GM12878 (cell line): ENCODE measurements at places on chromosomes 4 and X. TPM values are rescaled to one million over a fixed set of nuclear protein-coding genes. Genes with fewer than 3 reads are reported as not detected.

GRCh38 chr4:152731997-152732396 lies 47.5 kb downstream of the TIGD4 start:
- H3K4me3 ChIP-seq, result no peak overlapping the region
- H3K27ac ChIP-seq, result no peak overlapping the region
- peaks cover 8% of the 10 kb centered on the region; the same call in 1 of the 2 replicates for H3K4me1 ChIP-seq
- H3K36me3 ChIP-seq, result no peaks in the 10 kb centered on the region
- no peak for DNase-seq

- H3K4me3 ChIP-seq, result no peak overlapping the region
- no peaks in the 10 kb centered on the region for H3K27me3 ChIP-seq
- no peak overlapping the region for H3K27ac ChIP-seq
- H3K36me3 ChIP-seq, result peaks cover 2% of the 10 kb centered on the region
- peaks cover 16% of the 10 kb centered on the region for H3K4me1 ChIP-seq
- peak; percentile 69 for DNase-seq
Measured at GRCh38 chr4:51906167-51906958, 63.4 kb downstream of the DCUN1D4 start.

DNA sequence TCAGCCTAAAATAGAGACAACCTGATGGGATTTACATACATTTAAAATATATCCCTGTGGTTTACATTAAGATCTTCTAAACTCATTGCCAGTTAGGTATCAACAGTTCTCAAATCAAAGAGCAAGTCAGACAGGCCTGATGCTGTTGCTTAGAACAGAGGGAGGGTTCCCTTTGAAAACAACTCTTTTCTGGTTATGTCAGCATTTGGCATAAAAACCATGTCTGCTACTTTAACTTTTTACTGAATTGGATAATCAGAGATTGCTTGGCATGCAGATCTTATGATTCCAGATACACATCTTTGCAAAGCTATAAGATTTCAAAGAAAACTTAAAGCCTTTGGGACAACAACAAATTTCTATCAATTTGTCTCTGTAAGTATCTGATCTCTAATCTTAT lies 140.8 kb downstream of the CPE start:
- no peaks in the 10 kb centered on the region for H3K4me1 ChIP-seq
- no peak for DNase-seq
- no peaks in the 10 kb centered on the region for H3K27me3 ChIP-seq
- H3K36me3 ChIP-seq, result no peaks in the 10 kb centered on the region
- H3K27ac ChIP-seq, result no peak overlapping the region

GRCh38 chr4:183624548-183624947 lies 34.4 kb downstream of the RWDD4 start:
- H3K4me3 ChIP-seq, result no peak overlapping the region
- no peak for DNase-seq
- no peaks in the 10 kb centered on the region for H3K27me3 ChIP-seq
- H3K36me3 ChIP-seq, result no peaks in the 10 kb centered on the region

DNA sequence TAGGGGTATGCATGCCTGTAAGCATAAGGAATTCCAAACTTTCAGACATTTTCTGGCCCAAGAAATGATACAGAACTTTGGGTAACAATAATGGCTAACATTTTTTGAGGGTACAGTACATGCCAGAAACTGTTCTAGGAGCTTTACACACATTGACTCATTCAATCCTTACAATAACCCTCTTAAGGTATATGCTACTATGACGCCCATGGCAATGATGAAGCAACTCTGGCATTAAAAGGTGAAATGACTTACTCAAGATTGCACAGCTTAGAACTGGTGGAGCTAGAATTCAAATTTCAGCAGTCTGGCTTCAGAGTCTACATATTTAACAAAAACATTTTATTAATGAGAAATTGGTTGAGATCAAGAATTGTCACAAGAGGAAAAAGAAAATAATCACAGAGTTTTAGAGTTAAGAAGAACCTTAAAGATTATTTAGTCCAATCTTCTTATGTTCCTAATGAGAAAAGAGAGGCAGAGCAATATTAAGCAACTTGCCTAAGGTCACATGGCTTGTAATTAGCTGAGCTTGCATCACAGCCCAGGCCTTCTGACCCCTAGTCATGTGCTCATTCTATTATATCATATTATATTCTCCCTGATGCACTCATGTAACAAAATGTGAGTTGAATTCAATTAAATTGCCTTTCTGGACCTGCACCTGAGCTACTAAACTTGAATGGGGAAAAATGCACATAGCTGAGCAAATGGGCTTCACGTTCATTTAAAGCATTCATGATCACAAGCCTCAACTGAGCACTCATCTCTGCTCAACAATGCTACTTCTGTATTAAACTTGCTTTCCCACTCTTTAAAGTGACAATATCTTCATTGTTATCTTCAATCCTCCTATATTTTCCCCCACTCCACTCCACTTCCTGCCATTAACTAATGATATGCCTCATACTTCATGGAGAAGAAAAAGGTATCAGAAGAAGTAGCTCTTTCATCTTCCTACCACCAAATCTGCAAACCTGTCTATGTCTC lies 73.2 kb downstream of the ENOX2 start:
- DNase-seq, result no peak
- no peak overlapping the region for H3K4me3 ChIP-seq
- H3K27me3 ChIP-seq, result no peaks in the 10 kb centered on the region
- no peaks in the 10 kb centered on the region for H3K36me3 ChIP-seq

GRCh38 chr4:74293558-74293957 lies 14.7 kb upstream of the EPGN start:
- H3K27me3 ChIP-seq, result no peaks in the 10 kb centered on the region
- no peak for DNase-seq
- no peak overlapping the region for H3K27ac ChIP-seq
- H3K36me3 ChIP-seq, result no peaks in the 10 kb centered on the region
- H3K4me1 ChIP-seq, result no peaks in the 10 kb centered on the region

GRCh38 chr4:159460371-159460770 lies 357.5 kb downstream of the RAPGEF2 start:
- H3K27ac ChIP-seq, result no peak overlapping the region
- no peaks in the 10 kb centered on the region for H3K36me3 ChIP-seq
- no peaks in the 10 kb centered on the region for H3K27me3 ChIP-seq
- no peak overlapping the region for H3K4me3 ChIP-seq
- no peaks in the 10 kb centered on the region for H3K4me1 ChIP-seq
- DNase-seq, result no peak

GRCh38 chr4:84681486-84682274 lies 98.8 kb downstream of the CDS1 start:
- H3K4me3 ChIP-seq, result no peak overlapping the region
- no peak overlapping the region for H3K27ac ChIP-seq
- H3K4me1 ChIP-seq, result no peaks in the 10 kb centered on the region
- no peaks in the 10 kb centered on the region for H3K27me3 ChIP-seq

GRCh38 chrX:75113664-75114063 lies 42.4 kb downstream of the ABCB7 start:
- no peaks in the 10 kb centered on the region for H3K36me3 ChIP-seq
- H3K4me1 ChIP-seq, result no peaks in the 10 kb centered on the region
- DNase-seq, result no peak
- H3K27ac ChIP-seq, result no peak overlapping the region

GRCh38 chr4:78940752-78941151 lies 1.5 kb upstream of the PAQR3 start:
- no peak overlapping the region for H3K27ac ChIP-seq
- H3K4me3 ChIP-seq, result no peak overlapping the region
- H3K4me1 ChIP-seq, result no peaks in the 10 kb centered on the region; the same call in 1 of the 2 replicates
- no peaks in the 10 kb centered on the region for H3K27me3 ChIP-seq

- no peak for DNase-seq
- no peaks in the 10 kb centered on the region; the same call in 1 of the 2 replicates for H3K36me3 ChIP-seq
- no peaks in the 10 kb centered on the region for H3K4me1 ChIP-seq
- no peak overlapping the region for H3K4me3 ChIP-seq
Measured at GRCh38 chrX:75096331-75096730, 59.8 kb downstream of the ABCB7 start.

GRCh38 chr4:75908555-75908954 lies 6.3 kb upstream of the PPEF2 start:
- DNase-seq, result no peak
- H3K27ac ChIP-seq, result no peak overlapping the region
- no peak overlapping the region for H3K4me3 ChIP-seq
- H3K27me3 ChIP-seq, result no peaks in the 10 kb centered on the region; the same call in 1 of the 2 replicates
- no peaks in the 10 kb centered on the region for H3K36me3 ChIP-seq

DNA sequence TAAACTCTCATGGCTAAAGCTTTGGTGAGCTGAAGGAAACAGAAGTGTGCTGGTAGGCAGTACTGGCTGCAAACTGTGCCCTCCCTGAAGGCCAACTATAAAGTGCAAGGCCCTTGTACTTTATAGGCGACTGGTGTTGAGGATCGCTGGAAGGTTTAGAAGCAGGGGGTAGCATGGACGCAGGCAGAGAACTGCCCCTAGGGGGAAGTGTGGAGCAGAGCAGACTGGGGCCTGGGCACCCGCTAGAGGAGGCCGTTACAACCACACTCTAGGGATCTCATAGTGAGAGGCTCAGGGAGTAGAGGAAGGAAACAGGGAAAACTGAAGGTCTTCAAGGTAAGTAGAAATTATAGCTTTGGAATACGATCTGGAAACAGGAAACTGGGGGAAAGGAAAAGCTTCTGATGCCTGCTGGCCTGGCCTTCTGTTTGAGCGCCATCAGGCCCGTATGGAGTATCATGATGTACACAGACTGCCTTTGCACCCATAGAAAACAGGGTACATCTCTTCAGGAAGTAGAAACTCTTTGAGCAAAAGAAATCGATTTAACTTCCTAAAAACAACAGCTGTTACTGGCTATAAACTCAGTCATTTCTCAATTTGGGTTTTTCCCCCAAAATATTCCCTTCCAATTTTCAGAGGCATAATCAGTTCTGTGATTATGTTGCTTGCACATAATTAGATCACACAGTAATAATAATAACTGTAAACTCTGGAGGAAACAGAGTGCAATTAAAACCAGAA lies 23.9 kb upstream of the TMSB4X start:
- peaks cover 58% of the 10 kb centered on the region for H3K4me1 ChIP-seq
- no peaks in the 10 kb centered on the region for H3K27me3 ChIP-seq
- H3K27ac ChIP-seq, result peak overlapping the region; percentile 97
- DNase-seq, result peak; percentile 73
- H3K4me3 ChIP-seq, result peak overlapping the region; percentile 53; the same call in 1 of the 2 replicates
- no peaks in the 10 kb centered on the region for H3K36me3 ChIP-seq

DNA sequence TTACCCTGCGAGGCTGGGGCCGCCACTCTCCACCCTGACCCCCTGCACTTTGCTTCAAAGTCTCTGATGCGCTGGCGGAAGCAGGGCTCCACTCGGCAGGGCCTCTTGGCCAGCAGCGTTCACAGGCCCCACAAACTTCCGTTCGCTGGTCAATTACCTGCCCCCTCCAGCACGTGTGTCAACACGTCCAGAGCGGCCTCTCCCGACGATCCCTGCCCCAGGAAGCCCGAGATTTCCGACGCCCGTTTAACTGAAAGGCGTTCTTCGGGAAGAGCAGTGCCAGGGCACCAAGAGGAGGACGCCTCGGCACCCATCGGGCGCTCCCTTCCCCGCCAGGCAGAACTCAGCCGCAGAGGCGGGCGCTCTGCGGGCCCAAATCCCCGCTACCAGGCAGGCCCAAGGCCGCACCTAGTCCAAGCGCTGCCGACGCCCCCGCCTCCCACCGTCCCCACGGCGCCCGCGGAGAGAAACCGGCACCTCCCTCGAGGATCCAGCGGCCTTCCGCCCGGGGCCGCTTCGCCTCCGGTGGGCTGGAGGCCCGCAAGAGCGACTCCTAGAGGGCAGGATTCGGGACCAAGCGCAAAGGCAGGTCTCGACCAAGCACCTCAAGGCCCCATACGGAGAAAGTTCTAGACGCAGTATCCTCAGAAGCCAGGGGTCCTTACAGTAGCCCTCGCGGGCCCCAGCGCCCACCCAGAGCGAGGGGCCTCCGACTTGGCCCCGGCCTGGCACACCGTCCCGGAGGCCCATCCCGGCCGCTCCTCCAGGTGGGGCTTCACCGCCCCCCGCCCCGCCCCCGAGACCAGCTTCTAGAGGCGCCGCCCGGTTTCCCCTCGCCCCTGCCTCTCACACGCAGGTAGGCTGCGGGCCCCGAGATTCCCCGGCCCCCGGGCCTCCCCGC lies 586 bp downstream of the BCAP31 start:
- DNase-seq, result no peak
- no peaks in the 10 kb centered on the region for H3K27me3 ChIP-seq
- peaks cover 4% of the 10 kb centered on the region; the same call in 1 of the 2 replicates for H3K36me3 ChIP-seq
- H3K4me1 ChIP-seq, result peaks cover 30% of the 10 kb centered on the region

- no peak overlapping the region for H3K27ac ChIP-seq
- no peak for DNase-seq
- H3K36me3 ChIP-seq, result no peaks in the 10 kb centered on the region
- no peaks in the 10 kb centered on the region for H3K4me1 ChIP-seq
- no peak overlapping the region for H3K4me3 ChIP-seq
Measured at GRCh38 chr4:103591841-103592240, 127.9 kb downstream of the TACR3 start.

DNA sequence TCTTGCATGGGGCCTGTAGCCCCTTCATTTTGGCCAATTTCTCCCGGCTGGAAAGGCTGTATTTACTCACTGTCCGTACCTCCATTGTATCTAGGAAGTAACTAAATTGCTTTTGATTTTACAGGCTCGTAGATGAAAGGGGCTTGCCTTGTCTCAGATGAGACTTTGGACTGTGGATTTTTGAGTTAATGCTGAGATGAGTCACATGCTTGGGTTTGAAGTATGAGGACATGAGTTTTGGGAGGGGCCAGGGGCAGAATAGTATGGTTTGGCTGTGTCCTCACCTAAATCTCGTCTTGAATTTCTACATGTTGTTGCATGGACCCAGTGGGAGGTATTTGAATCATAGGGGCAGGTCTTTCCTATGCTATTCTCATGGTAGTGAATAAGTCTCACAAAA lies 407.6 kb upstream of the NDST3 start:
- H3K4me1 ChIP-seq, result no peaks in the 10 kb centered on the region
- H3K27me3 ChIP-seq, result no peaks in the 10 kb centered on the region
- no peaks in the 10 kb centered on the region for H3K36me3 ChIP-seq
- no peak for DNase-seq
- H3K4me3 ChIP-seq, result no peak overlapping the region

DNA sequence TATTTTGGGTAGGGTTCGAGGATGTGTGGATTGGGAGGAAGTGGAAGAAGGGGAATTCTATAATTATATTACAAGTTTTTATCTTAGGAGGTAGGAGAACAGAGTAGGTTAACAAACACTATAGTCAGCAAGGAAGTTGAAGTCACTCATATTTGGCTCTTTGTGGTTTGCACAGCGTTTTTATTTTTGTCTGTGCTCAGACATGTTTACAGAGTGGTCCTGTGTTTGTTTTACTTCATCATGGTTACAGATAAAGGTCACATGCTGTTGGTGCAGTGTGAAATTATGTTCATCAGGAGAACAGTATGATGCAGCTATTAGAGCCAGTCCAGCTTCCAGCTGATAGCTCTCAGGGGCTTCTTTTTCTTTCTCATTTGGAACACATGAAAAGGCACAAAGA lies 299.9 kb upstream of the SFRP2 start:
- no peak for DNase-seq
- no peaks in the 10 kb centered on the region for H3K4me1 ChIP-seq
- H3K27ac ChIP-seq, result no peak overlapping the region
- H3K4me3 ChIP-seq, result no peak overlapping the region
- H3K36me3 ChIP-seq, result no peaks in the 10 kb centered on the region

Gene STS
- 1.6 and 3.4 TPM in 2 replicates for polyA plus RNA-seq

Gene BEND4
- 0.04 and 0.08 TPM in 2 replicates for polyA plus RNA-seq

Gene PFKFB1
- 0.18 and 0.59 TPM in 2 replicates for polyA plus RNA-seq

Gene HELQ
- polyA plus RNA-seq, result 10.8 and 12.1 TPM in 2 replicates

Gene GUCY1A1
- 0.44 and 2.2 TPM in 2 replicates for polyA plus RNA-seq

Gene CDX4
- polyA plus RNA-seq, result not detected in 2 replicates

Gene PPP2R2C
- not detected in 2 replicates for polyA plus RNA-seq

Gene KLHL34
- polyA plus RNA-seq, result not detected in 2 replicates

Gene TRO
- 0.31 and 0.35 TPM in 2 replicates for polyA plus RNA-seq

Gene EREG
- not detected in 2 replicates for polyA plus RNA-seq

Gene MUC7
- polyA plus RNA-seq, result not detected in 2 replicates
